ENCODE measurements at places on chromosomes 2 and 18. TPM values are rescaled to one million over a fixed set of nuclear protein-coding genes. Genes with fewer than 3 reads are reported as not detected.

GRCh38 chr2:179965291-179966258, 41.5 kb downstream of the CWC22 start:
- DNase-seq = no peak

- DNase-seq = peak; percentile 94
Measured at GRCh38 chr2:30231996-30232800, 864 bp downstream of the LBH start.

DNA sequence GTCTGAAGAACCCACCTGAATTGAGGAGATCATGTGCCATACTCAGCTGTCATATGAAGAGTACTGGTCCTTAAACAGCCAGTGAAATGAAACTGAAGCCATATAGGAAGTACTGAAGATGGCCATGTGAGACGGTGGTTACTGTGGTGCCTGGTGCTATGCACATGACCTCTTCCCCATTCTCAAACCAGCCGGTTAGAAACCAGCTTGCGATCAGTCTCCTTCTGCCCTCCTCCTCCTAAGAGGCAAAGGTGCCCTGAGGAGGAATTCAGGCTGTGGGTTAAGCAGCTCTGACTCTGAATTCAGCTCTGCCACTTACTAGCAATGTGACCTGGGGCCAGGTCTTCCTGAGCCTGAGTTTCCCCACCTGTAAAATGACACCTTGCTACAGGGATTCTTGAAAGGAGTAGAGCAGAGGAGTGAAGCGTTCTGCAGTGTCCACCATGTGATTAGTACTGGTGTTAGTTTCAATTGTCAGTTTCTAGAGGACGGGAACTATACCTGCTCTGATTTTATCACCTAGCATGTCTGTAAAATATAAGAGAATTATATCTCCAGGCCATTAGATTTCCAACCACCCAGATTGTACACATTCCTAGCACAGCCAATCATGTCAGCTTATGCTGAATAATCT, 5.1 kb downstream of the FECH start:
- peak; percentile 83 for DNase-seq

DNA sequence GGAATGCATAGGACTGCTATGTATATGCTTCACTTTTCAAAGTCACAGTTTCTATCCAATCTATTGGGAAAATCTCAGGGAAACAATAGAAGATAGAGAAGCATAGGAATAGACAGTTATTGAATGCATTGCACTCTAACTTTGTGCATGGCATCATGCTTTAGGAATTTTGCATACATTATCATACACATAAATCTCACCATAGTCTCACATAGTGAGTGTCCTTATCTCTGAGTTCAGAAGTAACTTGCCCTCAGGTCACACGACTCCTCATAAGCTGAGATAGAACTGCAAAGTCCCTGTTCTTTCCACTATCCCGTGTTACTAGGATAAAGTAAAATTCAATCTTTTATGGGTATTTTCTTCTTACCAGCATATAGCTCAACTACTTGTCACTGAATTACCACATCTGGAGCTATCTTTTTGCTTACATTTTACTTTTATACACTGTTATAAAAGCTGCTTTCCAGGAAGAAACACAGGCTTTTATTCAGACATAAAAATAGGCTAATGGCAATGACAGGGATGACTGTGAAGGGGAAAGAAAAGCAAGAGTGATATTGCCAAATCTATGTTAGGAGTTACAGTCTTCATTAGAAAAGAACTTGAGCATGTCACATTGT, 666.9 kb downstream of the XIRP2 start:
- DNase-seq = no peak

DNA sequence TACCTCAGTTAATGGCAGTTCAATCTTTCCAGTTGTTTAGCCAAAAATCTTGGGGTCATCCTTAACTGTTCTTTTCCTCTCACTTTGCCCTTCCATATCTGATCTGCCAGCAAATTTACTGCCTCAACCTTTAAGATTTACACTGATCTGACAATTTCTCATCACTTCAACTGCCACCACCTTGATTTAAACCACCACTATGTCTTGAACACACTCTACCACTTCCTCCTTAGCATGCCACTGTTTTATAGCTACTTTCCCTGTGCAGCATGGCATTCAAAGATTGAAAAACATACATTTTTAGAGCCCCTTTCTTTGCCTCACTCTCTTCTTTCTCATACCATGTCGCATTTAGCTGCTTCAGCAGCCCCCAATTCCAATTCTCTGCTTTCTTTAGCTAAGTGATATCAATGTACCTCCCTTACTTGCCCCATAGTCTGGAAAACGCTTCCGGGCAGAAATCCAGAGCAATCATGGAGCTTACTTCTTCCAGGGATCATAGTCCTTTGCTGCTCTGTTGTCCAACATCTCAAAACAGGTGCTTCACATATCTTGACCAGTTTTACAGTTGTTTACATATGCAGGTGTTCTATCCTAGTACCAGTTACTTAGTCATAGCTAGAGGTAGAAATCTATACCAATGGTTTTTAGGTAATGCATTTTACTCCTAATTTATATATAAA, 10.9 kb downstream of the PGAP1 start:
- no peak for DNase-seq

DNA sequence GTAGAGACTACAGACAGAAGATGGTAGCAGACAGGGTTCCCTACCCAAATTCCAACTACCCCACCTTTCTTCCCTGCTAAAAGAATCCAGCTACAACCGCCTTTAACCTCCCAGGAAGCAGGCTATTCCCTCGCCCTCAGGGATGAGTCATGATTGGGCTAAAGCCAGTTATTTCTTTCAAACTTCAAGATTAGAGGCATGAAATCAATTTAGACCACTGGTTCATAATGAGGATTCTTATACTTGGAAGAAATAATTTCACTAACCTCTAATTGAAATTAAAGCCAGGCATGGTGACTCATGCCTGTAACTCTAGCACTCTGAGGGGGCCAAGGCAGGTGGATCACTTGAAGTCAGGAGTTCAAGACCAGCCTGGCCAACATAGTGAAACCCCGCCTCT, 20.0 kb downstream of the TRIP12 start:
- DNase-seq = no peak

- no peak for DNase-seq
Measured at GRCh38 chr2:45406621-45407020, 204.4 kb downstream of the SRBD1 start.

DNA sequence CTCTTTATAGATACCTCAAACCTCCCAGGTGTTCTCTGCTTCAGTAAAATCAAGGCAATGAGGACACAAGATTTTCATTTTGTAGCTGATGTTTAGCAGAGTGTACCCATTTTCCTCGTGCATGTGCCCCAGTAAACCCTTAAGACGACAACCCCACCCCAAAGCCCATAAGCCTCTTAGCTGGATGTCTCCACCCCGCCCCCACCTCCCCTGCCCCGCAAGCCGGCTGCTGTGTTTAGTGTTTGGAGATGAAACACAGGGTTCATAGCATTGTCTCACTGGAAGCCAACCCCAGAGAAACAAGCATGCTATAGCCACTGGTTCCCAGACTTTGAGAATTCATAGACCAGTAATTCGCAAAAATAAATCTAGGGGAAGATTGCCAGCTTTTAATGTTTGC, 5.8 kb upstream of the SAG start:
- no peak for DNase-seq

GRCh38 chr2:189175869-189176433, 3.6 kb downstream of the COL5A2 start:
- no peak for DNase-seq

GRCh38 chr2:113173542-113174375, at the start of gene PSD4:
TSS of gene PSD4 (plus strand) at chr2:113173971. CDS start at chr2:113182457, 8,486 bp downstream.
- peak; percentile 83 for DNase-seq

DNA sequence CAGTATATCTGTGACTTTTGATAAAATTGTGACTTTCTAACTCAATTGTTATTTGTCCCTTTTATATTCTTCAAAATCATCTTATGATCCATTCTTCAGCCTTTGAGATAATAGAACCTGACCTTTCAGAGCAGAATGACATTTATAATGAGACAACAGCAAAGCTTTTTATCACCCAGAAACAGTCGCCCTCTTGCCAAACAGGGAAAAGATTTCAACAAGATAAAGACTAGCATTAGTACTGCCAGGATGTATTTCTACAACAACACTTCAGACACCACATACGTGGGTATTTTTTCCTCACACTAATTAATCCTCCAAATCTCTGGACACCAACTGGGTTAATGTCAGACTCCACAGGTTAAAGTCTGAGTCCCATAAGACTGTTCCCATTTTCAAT, 249.0 kb downstream of the ZNF804A start:
- DNase-seq = no peak

DNA sequence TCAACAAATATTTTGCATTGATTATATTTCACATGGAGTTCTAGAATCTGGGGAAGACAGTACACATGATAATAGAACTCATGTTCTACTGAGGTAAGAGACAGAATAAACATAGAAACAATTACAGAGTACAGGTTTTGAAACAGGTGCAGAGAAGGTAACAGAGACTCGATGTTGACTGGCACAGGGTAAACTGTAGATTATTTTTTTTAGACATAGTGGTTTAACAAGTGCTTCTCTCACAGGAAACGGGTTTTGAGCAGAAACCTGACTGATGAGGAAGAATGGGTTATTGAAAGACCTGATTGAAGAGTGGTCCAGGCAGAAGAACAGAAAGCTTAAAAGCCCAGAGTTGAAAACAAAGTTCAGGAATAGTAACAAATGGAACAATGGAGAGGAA, 1002.5 kb upstream of the FAM98A start:
- DNase-seq = no peak

- no peak for DNase-seq
Measured at GRCh38 chr2:240764605-240765004, 55.4 kb downstream of the KIF1A start.

DNA sequence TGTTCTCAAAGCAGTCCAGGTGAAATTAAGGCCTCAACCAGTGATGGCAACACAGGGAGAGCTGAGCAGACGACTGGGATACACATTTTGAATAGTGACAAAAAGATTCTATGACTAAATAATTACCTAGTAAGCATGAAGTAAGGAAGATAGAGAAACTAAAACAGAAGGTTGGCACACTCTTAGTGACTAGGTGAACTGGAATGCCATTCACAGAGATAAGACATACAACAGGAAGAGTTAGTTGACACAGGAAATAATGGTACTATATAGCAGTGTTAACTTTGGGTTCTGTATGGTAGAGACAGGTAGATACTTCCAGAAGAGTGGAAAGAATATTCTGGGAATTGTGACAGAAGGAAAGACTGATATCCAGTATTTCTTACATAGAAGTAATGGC, 181.8 kb upstream of the NT5C1B start:
- DNase-seq = no peak

DNA sequence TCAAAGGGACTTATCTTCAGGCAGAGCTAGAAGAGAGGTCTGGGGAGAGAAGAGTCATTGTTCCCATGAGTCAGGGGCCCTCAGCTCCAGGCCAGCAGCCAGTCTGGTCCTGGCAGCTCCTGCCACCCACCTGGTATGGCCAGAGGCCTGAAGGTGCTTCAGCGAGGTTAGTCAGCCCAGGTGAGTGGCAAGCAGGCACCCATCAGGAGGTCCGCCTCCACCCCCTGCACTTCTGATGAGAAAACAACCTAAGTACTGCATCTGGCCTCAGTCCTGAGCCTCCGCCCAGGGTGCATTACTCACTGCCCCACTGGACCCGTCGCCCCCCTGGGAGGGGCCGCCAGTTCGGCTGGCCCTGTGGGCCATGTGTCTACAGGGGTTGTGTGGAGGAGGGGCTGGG, 130.2 kb downstream of the INHBB start:
- DNase-seq = no peak

GRCh38 chr18:6219116-6219717, 195.5 kb downstream of the L3MBTL4 start:
- no peak for DNase-seq

- no peak for DNase-seq
Measured at GRCh38 chr2:938181-939005, 12.3 kb upstream of the SNTG2 start.

- DNase-seq = no peak
Measured at GRCh38 chr2:107633580-107634147, 193.0 kb upstream of the RGPD4 start.

GRCh38 chr2:70977605-70978205, 725 bp upstream of the ANKRD53 start:
- DNase-seq = peak; percentile 57

DNA sequence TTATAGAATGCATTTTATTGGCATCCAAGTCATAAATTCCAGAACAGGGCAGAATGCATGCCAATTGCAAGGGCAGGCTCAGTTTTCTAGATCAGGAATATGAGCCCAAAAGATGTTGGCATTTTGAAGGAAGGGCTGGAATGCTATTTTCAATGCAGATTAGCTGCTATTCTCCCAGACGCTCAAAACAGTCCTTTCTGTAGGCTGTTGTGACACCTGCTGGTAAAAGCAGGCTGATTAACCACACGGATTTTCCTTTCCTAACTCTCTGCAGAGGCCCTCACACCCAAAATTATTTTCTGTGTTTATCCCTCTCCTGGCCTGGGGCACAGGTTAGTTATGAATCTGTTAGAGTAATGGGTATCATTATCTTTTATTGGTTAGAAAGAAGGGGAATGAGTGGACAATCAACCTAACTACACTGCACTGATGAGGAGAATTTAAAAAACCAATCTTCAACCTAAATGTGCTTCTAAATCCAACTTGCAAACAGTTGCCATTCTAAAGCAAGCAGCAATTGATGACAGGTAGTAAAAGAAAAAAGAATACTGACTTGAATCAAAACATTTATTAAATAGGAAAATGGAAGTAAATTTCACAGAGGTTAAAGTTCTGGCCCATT, 94.0 kb downstream of the PLA2R1 start:
- DNase-seq = peak; percentile 20

GRCh38 chr18:22324191-22325131, 93.3 kb downstream of the CTAGE1 start:
- no peak for DNase-seq

DNA sequence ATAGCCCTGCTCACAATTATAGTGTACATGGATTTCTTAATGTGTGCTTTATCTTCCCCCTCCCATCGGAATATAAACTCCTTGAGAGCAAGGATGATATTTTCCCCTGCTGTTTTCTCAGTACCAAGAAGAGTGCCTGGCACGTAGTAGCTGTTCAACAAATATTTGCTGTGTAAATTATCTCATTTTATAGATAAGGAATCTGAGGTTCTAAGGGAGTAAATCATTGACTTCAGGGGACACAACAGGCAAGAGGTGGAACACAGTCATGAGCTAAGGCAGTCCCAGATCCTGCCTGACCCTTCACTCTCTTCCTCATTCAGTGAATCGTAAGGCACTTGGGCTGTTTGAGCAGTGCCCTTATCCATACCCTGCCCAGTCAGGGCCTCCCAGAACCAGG, 187.3 kb upstream of the TNP1 start:
- no peak for DNase-seq

DNA sequence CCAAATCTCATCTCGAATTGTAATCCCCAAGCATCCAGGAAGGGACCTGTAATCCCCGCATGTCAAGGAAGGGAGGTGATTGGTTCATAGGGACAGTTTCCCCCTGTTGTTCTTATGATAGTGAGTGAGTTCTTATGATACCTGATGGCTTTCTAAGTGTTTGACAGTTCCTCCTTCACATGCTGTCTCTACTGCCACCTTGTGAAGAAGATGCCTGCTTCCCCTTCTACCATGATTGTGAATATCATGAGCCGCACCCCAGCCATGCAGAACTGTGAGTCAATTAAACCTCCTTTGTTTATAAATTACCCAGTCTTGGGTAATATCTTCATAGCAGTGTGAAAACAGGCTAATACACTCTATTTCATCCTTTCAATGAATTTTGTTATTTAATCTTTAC, 446.7 kb downstream of the RNF144A start:
- no peak for DNase-seq

- DNase-seq = no peak
Measured at GRCh38 chr18:2680216-2680792, 24.8 kb downstream of the SMCHD1 start.

Gene COL6A3
- polyA plus RNA-seq = 0.03 TPM

Gene HOXD9
- polyA plus RNA-seq = not detected

Gene DSC2
- polyA plus RNA-seq = 0.01 TPM

Gene SLC9A4
- not detected for polyA plus RNA-seq

Gene SERPINB3
- not detected for polyA plus RNA-seq

Gene ABCG8
- polyA plus RNA-seq = not detected

Gene ORC2
- polyA plus RNA-seq = 9.5 TPM

Gene CD302
- 0.61 TPM for polyA plus RNA-seq
